Activated CD4-positive, alpha-beta memory T cell treated with anti-CD3 and anti-CD28 coated beads for 36 hours (primary cell): ENCODE measurements at places on chromosomes 2 and 18.

GRCh38 chr2:109458512-109458911 lies 155.3 kb downstream of the SEPTIN10 start:
- no peak for DNase-seq

DNA sequence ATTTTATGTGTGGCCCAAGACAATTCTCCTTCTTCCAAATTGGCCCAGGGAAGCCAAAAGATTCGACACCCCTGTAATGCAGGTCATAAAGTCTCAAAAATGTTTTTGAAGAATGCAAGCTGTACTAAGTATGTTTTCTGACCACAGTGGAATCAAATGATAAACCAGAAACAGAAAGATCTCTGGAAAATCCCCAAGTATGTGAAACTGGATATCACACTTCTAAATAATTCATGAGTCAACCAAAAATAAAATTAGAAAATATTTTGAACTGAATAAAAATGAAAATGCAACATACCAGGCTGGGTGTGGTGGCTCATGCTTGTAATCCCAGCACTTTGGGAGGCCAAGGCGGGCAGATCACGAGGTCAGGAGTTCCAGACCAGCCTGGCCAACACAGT lies 34.1 kb upstream of the UBE2F start:
- no peak for DNase-seq

DNA sequence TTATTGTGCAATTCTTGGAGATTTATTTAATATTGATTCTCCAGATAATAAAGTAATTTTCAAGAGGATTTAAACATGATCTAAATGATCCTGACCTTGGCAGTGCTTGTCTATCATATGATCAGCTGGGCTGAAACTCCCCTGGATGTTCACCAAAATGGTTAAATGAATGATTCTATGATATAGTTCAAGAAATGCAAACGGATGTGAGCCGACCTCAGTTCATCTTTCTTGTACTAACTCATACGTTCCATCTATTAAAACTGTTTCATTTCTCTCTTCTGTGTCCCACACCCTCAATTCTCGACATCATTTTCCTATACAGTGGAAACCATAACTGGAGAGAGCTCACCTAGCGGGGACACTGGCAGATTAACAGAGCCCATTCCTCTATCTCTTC lies 281.7 kb upstream of the CCDC68 start:
- DNase-seq = no peak

DNA sequence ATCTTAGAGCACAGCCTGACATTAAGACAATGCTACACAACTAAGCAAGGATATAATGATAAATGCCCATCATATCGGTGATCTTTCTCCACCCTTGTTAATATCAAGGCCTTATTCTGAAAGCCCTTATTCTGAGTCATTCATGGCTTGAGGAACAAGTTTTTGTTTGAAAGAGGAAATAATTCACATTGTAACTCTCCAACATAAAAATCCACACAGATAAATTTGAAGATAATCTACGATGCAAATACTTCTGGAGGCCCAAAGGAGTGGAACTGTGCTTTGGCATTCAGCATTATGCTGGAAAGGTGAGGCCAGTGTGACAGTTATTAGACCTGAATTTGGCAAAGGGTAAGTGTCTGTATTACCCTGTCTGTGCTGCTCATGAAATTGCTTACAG lies 227.4 kb downstream of the MYO3B start:
- no peak for DNase-seq

DNA sequence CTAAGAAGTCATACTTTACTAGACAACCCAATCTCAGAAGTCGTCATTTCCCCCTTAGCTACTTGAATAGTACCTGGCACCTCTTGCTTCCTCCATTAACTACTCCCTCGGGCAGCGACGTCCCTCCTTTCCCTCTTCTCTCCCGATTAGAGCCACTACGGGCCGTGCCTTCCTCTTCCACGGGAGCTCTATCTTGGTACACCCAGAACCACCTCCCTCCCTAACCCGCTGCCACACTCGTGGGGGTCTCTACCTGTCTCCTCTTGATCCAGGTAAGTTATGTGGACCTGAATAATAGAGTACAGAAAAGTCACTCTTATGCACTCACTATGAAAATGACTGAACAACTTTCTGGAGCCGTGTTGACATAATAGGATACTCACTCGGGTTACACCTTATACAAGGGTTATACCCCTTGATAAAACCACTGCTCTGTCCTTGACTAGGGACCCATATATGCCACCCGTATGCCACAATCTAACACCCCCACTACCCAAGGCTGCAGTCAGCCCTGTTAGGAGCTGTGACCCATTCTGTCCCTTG lies 595 bp upstream of the HDHD2 start:
- peak; percentile 19 for DNase-seq
